ENCODE measurements at places on chromosomes 5 and 9.

DNA sequence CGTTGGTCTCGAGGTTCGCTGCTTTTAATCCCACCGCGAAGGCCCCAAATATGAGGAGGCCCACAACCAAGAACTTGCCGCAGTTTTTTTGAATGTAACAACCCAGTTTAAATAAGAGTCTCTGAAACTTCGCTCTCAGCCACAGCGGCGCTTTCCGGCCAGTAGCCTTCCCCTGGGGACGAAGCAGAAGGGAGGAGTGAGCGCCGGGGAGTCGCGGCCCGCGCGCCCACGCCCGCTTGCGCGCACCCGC is 10.4 kb downstream of the PTCH1 start:
- DNase-seq, result no peak

DNA sequence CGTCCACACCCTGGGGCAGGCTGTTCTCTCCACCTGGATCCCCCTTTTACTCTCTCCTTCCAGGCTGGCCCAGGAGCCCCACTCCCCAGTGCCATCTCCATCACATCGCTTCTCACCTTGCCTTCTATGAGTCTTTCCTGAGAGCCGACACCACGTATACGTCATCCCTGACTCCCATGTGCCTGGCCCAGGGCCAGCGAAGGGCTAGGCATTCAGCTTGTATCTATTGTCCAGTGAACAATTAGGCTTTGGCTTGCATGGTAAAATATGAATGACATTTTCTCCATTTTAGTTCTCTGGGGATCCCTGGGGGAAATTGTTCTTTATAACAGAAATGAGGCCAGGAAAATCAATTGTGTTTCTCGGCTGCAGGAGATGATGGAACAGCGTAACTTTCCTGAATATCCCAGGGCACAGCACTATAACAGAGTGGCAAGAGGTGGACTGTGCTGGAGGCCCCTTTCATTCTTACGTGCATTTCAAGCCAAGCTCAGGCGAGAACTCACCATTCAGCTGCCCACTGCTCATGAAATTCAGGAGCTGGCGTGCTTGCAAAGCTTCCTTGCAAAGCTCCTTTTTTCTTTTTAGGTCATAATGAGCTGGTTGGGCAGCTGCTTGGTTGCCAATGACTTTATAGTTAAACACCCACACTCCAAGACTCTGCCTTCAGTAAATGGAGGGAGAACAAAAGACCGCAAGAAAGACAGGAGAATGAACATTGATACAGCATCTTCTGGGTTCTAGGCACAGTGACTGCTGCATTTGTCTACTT is 37.7 kb downstream of the NSG2 start:
- DNase-seq, result no peak

- peak; percentile 64 for DNase-seq
These were observed 558 bp downstream of the SHROOM1 start for GRCh38 chr5:132829742-132830435.

DNA sequence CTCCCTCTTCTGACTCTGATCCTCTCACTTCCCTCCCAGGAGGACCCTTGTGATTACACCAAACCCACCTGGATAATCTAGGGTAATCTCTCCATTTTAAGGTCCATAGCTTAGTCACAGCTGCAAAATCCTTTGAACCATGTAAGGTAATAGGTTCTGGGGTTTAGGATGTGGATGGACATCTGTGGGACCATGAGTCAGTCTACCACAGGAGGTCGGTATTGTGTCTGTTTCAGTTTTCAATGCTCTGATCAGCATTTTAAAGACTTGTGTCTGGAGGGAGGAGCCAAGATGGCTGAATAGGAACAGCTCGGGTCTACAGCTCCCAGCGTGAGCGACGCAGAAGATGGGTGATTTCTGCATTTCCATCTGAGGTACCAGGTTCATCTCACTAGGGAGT is 112.6 kb downstream of the CAVIN4 start:
- no peak for DNase-seq

DNA sequence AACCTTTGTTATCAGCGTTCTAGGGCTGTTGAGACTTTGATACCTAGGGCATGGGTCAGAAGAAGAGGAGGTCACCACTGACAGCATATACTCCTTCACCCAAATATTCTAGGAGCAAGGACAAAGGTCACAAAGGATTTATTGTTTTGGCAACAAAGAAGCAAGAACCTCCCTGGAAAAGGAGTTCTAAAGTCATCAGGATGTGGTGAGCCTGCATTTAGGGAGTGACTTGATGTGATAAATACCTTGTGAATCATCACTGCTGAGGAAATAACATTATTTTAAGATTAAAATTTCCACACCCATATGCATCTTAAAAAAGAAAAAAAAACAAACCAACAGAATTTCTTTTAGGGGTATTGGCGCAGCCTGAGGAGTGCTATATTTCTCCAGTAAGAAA is 13.9 kb downstream of the IFNA1 start:
- no peak for DNase-seq

DNA sequence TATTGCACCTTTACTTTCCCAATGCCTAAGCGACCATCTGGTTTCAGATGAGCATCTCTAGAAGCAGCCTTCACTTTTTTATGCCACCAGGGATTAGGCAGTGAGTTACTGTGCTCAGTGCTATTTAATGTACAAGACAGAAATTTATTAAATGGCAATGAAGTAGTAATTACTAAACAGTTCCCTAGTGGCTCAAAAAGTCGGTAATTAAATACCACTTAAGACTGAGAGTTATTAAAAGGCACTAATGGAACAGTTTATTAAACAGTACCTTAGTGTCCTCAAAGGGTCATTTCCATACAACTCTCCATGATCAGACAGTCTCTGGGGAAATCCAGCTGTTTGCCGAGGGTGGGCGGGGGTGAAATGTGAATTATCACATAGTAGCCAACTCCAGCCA is 42.3 kb downstream of the LHFPL2 start:
- no peak for DNase-seq

DNA sequence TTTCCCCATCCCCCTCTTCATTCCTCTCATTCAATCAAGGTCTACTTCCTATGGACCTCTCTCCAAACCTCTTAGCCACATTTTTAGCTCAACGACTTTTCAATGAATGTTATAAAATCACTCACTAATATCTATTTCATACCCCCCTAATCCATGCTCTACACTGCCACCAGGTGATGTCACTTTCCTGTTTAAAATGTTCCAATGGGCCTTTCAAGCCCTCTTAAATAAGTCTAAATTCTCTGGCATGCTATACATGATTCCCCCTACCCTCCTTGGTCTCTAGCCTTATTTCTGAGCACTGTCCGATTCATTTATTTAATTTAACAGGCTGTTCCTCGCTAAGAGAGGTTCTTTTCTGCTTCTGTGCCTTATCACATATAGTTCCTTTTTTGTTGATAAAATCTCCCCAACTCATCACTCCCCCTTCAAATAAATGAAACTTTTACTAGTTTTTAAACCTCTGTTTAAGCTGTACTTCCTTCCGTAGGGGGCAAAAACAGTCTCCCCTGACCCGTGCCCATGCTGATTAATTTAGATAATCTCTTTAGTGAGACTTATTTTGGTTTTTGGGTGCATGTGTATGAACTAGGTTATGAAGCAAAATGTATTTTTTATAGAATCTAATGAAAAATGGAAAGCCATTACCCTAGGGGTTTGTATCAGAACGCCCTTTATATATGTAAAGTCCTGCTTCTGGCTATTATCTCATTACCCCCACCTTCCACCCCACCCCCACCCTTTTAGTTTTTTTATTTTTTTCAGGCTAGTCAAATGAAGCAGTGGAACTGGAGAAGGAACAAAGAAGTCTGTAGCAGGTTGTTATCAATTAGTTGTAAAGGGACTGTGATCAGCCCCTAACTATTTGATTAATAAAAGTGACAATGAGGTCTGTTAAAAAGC is 9.0 kb downstream of the ABHD17B start:
- DNase-seq, result no peak

DNA sequence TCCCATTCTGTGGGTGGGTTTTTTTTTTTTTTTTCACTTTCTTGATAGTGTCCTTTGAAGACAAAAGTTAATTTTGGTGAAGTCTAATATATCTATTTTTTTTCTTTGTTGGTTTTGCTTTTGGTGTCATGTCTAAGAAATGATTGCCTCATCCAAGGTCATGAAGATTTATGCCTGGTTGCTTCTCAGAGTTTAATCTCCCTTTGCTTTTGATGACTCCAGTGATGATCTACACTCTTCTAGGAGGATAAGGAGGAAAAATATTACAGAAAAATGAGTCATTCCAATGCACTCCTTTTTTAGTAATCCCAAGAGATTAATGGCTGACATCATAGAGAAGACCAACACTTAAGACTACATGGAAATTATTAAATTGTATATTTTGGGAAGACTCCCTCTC is 79.7 kb upstream of the ICE1 start:
- no peak for DNase-seq

DNA sequence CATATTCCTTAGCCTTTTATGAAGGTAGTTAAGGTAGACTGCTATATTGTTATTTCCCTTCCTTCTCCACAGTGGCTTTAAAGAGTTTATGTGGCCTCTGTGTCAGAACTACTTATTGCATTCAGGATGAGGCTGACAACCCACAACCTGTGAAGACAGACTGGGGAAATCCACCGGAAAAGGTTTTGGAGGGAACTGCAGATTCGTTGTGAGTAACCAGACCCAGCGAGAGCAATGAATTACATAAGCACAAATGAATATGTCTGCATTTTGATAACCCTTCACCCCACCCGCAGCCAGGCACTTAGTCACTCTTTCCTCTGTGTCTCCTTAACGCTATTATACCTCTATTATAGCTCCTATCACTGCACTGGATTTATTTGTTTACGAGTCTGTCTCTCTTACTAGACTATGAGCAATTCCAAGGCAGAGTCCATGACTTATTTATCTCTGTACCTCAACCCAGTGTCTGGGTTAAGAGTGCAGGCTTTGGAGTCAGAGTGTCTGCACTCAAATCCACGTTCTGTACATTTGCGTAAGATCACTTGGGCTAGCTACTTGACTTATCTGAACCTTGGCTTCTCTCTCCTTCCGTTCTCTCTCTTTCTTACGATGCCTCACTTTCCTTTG is 19.2 kb downstream of the KCTD16 start:
- DNase-seq, result peak; percentile 96

DNA sequence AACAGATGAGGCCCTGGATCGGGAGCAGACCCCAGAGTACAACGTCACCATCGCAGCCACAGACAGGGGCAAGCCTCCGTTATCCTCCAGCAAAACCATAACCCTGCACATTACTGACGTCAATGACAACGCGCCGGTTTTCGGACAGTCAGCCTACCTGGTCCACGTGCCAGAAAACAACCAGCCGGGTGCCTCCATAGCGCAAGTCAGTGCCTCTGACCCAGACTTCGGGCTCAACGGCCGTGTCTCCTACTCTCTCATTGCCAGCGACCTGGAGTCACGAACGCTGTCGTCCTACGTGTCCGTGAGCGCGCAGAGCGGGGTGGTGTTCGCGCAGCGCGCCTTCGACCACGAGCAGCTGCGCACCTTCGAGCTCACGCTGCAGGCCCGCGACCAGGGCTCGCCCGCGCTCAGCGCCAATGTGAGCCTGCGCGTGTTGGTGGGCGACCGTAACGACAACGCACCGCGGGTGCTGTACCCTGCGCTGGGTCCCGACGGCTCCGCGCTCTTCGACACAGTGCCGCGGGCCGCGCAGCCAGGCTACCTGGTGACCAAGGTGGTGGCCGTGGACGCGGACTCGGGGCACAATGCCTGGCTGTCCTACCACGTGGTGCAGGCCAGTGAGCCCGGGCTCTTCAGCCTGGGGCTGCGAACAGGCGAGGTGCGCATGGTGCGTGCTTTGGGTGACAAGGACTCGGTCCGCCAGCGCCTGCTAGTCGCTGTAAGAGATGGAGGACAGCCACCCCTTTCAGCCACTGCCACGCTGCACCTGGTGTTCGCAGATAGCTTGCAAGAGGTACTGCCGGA is 1.6 kb upstream of the PCDHGA11 start:
- DNase-seq, result no peak

DNA sequence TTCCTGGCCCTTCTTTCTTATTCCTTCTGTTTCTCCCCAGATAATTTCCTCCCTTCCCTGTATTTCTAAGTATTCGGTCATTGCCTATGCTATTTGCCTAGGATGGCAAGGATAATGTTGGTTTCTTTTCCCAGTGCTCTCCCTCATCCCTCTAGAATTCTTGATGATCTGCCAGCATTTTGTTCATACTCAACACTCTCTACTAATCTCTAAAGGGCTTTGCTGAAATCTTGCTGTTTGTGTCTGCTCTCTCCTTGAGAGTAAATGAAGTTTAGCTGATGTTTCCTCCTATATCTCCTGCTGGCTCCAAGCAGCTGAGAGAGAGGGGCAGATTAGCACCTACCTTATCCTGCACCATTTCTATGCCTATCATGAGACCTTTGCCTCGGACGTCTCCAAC is 38.1 kb downstream of the AGXT2 start:
- DNase-seq, result no peak

DNA sequence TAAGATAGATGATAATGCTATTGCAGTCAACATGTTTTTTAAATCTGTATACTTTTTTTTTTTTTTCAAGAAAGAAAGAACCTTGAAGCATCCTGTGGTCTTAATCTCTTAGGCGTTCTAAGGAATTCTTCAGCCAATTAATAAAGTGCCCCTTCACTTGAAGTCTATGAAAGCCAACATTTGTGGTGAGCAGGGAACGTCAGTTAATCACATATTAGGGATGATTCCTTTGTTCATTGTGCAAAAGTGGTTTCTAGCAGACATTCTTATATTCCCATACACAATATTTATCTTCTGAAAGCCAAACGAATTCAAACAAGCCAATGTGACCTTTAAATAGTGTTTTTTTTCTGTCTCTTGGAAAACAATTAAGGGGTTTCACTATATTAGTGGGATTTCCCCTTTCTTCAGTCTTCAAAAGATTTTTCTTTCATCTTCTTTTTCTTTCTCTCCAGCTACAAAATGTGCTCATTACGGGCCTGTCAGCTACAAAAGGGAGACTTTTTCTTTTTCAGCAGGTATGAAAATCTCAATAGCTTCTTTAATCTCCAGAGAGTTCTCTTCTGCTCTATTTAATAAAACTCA is 40.1 kb downstream of the TMEM167A start:
- no peak for DNase-seq

GRCh38 chr5:121158451-121158850 is 693.2 kb upstream of the FTMT start:
- DNase-seq, result no peak

GRCh38 chr9:128045831-128046230 is 21.3 kb downstream of the NAIF1 start:
- DNase-seq, result no peak

DNA sequence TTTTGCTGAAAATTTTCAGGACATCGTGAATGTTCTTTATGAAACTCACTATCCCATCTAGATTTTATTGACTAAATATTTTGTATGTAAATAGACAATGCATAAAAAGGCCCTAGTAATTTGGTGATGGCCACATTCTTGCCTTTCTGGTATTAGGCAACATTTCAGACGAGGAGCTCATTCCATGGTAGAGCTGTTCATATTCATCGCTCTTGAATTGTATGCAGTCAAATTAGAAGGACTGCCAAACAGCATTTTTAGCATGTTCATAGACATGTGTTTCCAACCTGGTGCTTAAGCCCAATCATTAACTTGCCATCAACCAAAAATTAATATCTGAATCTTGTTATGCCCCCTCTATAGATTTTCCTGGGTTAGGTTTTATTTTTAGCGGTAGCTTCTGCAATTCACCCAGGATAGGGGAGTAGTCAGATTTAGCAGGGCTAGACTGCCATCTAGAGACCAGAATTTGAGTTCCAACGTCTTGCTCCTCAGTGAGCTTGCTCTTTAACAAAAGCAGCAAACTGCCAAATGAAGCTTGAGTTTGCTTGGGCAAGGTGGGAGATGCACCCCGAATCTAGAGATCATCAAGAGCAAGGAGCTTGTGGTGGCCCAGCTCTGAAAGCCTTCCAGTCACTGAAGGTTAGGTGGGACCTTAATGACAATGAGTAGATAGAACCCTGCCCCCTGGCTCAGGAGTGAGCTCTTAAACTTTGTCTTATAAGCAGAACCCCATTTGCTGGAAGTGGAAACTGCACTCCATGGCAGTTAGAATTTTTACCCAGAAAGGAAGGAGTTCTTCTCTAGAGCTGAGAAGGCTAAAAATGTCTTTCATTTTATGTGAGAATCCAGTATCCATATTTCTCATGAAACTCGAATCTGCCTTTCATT is 456.2 kb downstream of the RASEF start:
- no peak for DNase-seq
